ENCODE measurements at places on chromosomes 11 and 22. TPM values are rescaled to one million over a fixed set of nuclear protein-coding genes. Genes with fewer than 3 reads are reported as not detected.

SMTNL1 gene
- polyA plus RNA-seq = not detected

MS4A3 gene
- polyA plus RNA-seq = not detected

SUSD2 gene
- 0.09 TPM for polyA plus RNA-seq

DNA sequence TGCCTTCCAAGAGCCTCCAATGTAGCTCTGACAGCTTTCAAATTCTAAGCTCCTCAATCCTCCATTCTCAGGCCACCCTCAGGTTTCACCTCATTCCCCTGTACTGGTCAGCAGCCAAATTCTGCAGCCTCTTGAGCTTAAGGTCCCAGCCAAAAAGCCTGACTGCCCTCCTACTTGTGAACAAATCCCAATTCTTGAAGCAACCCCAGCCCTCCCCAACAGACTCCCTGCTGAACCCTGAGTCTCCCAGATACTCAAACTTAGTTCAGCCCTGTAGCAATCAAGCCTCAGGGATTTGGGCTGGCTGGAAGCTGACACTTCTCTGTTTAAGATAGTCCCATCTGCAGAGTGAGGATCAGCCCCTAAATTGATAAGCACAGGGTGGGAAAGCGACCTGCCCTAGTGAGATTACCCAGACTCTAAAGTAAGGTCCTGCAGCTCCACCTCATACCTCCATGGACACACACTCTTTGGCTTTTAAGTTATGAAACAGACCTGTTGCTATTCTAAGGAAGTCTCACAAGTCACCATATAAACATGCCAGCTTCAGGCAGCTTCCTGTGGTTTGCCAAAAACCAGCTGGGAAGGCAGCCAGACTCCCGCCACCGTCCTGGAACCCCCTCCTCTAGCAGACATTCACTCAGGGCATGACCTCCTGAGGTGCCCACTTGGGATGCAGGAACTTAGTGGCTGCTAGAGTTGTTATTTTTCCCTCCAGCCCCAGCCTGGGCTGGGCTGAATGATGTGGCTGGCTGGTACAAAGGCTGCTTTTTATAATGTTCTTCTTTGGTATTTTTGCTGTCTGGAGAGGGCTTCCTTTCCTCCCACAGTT lies 82.5 kb upstream of the PICALM start:
- DNase-seq = no peak

DNA sequence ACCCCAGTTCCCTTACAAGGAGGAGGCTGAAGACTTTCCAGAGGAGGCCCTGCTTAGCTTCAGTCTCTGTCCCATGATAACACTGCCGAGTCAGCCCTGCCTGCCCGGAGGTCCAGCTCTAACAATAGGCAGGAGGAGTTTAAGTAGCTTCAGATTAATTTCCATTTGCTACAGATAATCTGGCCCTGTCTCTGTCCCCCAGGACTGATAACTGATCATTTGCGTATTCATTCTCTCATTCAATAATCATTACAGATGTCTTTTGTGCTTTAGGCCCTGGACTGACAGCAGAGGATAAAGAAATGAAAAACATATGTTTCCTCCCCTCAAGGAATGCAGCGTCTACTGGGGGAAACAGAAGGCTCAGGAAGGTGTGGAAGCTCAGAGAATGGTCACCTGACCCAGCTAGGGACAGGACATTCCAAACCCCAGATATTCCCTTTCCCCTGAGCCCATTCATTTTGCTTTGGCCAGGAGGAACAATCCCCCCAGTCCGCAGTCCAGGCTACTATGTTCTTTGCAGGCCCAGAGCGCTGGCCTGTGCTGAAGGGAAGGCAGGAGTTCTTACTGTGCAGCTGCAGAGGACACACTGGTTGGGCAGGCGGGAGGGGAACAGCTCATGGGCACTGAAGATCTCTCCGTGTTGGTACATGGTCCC lies 20.8 kb downstream of the CHRDL2 start:
- no peak for DNase-seq

DNA sequence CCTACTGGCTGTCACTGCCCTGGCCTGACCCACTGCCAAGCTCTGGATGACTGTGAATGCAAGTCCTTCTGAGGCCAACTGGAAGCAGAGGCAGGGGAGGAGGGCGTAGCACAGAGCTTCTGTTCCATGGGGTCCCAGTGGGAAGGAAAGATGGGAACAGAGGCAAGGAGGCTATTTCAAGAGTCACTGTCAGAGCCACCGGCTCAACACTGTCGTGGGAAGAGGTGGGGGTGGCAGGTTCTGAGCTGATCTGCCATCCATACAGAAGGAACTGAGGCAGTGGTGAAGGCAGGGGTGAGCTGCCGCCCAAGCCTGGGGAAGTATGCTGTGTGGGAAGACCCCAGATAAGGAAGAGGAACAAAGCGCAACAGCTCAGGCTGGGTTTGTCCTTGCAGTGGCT lies 54.7 kb downstream of the SGSM3 start:
- DNase-seq = no peak

DNA sequence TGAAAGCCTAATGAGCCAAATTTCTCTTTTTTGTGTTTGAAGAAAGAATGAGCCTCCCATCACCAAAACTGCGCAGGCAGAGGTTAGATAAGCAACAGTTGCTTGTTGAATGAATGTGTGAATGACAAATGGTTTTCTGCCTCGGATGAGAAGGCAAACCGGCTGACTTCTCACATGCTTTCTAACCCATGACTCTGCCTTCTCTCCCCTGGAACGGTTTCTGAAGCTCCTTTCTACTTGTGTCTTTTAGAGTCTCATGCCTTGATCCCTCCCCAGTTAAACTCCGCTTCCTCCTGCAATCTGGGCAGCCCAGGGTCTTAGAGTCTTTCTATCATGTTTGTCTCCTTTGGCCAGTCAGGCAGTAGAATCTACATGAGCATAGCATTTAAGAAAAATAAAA lies 342.1 kb upstream of the NCAM1 start:
- no peak for DNase-seq

DNA sequence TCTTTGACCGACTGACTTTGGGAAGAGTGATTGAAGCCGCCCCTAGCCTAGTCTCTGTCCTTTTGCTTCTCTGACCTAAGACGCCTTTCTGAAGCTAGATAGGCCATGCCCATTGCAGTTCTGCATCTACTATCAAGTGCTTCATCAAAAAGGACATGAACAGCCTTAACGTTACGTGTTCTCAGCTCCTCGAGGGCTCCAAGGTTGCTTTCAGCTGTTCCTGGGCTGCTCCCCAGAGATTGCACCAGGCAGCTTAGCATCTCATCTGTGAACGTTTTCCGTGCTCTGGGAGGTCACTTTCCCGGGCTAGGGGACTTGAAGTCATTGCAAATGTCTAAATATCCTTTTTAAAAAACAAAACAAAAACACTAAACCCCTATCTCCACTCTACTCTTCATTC lies 13.9 kb downstream of the MICAL2 start:
- no peak for DNase-seq

GRCh38 chr11:69388661-69389060 lies 92.8 kb upstream of the LINC01488 start:
- DNase-seq = no peak
